ENCODE measurements at places on chromosomes 2 and 18.

DNA sequence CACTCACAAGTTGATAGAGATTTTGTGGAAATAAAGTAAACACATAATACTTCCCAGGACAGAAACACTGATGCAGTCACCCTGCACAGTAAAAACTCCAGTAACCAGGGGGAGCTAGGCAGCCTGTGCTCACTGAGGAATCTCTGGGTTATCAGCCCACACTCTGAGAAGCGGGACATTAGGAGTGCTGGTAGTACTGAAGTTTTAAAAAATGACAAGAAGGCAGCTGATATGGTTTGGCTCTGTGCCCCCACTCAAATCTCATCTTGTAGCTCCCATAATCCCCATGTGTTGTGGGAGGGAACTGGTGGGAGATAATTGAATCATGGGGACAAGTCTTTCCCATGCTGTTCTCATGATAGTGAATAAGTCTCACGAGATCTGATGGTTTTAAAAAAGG is 31.4 kb downstream of the KCTD1 start:
- no peak for DNase-seq

DNA sequence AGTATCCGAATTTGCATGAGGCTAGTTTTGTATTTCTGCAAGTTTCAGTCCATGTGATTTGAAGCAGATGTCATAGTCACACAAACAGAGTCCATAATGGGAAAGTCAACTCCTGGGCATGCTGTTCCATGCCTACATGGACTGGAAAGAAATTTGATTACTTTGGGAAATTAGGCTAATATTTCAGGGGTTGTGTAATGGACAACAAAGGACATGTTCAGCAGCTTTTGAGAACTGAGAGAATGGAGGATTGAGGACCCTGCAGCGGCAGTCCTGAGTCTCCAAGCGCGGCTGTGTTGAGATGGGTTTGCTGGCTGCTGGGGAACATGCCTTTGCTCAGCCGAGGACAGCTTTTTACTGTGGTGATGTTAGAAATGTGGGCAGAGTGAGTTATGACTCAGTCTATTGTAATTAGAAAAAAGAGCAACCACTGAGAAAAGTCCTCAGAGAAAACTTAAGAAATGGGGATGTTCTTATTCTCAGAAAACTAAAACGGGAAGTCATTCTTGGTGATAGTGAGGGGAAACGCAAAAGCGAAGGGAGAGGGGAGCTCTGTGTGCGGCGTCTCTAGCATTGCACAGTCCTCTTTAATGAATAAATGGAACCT is 149.2 kb downstream of the FAM210A start:
- no peak for DNase-seq

DNA sequence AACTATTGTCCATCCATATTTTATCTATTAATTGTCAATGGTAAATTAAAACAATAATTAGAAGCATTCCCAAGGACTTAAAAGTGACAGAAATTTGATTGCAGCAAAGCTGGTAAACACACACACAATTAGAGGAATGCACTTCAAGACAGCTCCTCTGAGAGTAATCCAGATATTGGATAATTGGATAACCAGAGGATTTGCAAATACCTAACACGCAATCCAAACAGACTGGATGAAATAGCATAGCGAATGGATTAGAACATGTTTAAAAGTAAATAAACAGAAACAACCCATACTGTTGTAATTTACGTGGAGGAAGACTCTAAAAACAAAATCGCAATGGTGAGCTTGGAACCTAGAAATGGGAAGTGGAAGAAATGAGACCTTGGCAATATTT is 239.8 kb downstream of the METTL4 start:
- DNase-seq, result no peak

DNA sequence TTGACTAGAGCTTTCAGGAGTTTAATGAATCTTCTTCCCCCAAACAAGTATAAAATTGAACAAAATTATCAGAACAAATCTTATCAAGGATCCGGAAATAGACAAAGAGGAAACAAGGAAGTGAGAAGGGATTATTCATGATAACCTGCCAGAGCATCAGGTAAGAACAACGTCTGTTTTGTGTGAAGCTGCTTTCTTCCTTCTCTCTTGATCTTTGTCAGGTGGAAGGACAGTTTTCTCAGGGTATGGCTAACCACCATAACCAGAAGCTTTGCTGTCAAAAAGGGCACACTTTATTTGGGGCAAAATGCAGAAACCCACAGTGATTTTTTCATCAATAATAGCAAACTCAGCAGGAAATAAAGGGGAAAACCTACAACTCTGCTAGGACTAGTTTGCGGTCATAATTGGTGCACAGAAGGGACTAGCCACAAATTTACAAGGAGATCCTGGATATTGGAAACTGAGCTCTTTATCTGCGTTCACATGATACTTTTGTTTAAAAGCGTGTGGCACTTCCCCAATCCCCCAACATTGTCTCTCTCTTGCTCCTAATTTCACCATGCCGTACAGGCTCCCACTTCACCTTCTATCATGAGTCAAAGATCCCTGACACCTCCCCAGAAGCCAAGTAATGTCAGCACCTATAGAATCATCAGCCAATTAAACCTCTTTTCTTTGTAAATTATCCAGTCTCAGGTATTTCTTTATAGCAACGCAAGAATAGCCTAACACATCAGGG is 124.2 kb downstream of the FSIP2 start:
- DNase-seq, result no peak

DNA sequence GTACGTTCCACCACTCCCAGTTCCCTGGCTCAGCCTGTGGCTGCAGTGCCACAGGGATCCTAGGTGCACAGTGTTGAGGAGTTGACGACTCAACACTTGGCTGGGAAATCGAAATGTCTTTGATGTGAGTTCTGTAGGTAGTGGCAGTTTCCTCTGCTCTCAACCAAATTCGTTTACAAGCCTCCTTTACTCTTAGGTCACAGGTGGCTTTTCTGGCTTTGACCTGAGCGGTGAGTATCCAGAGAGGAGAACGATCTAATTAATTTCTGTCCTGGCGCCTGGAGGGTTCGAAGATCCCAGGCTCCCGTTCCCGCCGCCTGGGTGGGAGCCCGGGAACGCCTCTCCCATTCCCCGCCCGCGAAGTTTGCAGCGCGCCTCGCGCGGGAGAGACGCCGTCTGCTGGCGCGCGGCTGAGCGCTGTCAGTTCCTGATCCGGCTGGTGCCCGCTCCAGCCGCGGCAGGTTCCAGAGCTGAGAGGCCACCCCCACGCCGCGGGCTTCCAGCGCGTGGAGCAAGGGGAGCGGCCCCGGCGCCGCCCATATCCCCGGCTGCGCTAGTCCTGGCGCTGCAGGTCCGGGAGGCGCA is at the start of gene LAMA3:
Gene LAMA3 (plus strand): TSS at position 423 of the 585 bp plus-strand sequence. CDS start 231 bp downstream, outside the sequence.
- DNase-seq, result no peak

DNA sequence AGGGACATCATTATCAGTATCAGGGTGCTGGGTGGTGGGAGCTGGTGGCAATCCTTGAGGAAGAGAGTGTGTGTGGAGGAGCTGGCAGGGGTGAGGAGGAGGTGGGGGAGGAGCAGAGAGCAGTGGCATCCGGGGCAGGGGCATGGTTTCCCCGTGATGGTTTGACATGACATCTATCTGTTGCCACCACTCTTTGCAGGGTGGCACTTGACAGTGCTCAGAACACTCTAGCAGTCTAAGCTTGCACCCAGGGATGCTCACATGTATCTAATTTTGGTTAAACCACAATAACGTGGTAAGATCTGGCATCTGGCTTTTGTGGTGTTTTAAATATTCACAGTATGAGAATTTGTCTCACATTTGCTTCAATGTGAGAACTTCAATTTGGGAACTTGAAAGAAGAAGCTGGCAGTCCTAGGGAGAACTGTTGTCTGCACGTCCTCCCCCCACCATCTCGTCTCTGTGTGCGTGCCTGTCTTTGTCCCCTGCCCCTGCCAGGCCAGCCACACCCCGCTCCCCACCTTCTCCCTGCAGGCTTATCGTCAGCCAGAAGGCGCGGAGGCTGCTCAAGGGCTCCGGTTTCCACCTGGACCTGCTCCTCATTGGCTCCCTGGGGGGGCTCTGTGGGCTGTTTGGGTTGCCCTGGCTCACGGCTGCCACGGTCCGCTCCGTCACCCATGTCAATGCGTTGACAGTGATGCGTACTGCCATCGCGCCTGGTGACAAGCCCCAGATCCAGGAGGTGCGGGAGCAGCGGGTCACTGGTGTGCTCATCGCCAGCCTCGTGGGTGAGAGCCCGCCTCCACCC is 11.7 kb downstream of the SLC4A3 start:
- DNase-seq, result no peak

GRCh38 chr2:1777781-1778180 is 33.5 kb upstream of the PXDN start:
- DNase-seq, result no peak

DNA sequence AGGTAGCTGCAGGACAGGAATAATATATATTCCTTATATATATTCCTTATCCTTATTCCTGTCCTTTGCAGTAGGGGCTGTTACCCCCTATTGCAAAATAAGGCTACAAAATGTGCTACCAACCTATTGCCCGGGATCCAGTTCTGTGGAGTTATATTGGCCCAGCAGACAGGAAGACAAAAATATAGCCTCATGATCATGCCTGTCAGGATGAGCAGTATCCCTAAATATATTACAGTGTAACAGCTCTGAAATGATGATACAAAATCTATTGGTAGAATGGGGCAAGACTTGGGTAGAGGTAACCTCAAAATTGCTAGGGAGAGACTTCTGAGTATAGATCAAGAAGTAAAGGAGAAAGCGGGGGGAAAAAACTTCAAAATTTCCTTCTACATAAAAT is 31.6 kb upstream of the MARCHF7 start:
- no peak for DNase-seq

DNA sequence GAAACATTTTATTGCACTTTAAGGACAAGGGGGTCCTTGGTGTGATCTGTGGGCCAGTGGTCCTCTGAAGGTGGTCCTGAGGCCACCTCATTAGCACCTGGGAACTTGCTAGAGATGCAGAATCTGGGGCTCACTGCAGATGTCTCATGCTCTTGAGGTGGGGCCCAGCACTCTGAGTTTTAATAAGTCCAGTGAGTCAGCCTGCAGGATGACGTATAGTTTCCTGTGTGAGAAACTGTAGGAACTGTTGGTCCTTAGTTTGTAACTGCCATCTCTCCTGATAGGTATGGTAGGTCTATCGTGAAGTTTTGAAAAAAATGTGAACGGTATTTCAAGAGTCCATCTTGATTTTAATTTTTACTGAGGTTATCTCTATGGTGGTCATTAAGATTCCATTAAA is 2.8 kb downstream of the TRPM8 start:
- no peak for DNase-seq

DNA sequence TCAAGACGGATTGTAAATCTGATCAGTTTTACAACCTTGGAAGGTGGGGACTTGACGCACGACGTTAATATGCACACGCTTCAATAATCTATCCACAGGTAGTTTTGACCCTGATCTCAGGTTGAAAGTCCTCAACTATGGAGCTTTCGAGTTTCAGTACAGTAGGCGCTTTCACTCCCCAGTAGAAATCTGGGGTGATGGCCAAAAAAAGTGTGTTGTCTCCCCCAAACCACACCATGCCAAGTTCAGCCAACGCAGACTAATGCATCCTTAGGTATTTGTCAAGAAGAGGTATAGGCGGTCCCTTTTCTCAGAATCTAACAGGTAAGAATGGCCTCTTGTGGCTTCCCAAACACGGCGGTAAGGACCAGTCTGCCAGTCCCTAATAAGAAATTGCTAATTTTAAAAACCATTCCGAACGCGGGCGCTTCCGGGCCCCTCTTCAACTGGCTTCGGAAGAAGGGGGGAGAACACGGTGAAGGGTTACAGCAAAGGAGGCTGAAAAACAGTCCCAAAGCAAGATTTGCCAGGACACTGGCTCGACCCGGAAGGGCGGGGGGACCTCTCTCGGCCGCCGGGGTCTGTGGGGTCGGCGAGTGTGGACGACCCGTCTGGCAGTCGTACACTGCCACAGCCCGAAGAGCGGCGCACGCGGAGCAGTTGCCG is 659 bp downstream of the FAM210A start:
- no peak for DNase-seq

DNA sequence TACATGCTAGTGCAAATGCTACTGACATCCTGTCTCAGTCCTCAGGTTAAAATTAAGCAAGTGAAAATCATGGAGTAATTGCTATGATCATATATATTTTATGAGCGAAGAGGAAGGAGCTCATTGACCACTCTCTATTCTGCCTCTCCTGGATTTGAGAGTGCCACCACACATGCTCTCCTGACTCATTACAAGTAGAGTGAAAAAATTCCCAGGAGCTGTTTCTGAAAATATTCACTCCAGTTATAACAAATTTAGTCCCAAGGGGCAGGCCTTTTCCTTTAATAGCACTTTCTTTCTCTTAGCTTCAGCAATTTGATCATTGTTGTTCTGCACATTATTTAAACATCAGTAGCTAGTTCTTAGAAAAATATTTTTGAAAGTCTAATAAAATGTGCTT is 155.0 kb upstream of the MAPRE2 start:
- no peak for DNase-seq

DNA sequence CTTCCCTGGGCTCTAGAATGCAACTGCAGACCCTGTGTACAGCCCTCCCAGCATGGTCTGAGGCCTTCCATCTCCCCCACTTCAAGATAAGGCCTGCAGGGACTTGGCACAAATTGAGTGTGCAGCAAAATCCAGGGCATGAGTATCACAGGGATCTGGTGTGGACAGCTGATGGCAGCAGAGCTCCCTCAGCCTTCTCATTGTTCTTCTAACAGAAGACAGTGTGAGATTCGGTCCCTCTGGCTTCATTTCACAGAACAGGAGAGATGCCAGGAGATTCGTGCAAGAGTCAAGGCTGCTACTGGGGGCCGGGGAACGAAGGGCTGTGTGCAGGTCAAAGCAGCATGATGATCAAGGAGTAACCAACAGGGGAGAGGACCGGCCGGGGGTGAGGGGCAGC is 85.8 kb downstream of the UXS1 start:
- no peak for DNase-seq

DNA sequence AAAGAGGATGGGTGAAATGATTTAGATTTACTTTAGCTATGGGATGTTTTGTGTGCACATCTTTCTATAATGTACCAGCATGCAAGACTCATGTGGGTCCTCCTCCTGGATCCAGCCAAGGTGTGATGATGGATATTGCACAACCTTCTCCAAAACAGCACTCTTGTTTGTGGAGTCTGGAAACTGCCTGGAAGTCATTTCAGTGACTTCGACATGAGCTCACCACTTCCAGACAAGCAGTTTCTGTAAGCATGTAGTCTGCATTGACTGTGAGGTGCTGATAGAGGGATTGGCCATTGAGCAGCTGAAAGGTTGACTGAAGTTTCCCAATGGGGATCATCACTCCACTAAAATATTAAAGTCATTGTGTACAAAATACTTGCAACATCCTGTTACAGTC is 154.0 kb downstream of the TRIB2 start:
- no peak for DNase-seq

GRCh38 chr18:57542126-57542525 is 44.4 kb downstream of the FECH start:
- no peak for DNase-seq
